Placental epithelial cell (primary cell): ENCODE measurements at places on chromosomes 4 and X. TPM values are rescaled to one million over a fixed set of nuclear protein-coding genes. Genes with fewer than 3 reads are reported as not detected.

Gene CNKSR2
- total RNA-seq = 2.3 and 7.1 TPM in 2 replicates

Gene RBM3
- total RNA-seq = 204 and 375 TPM in 2 replicates

Gene CD38
- under 0.01 TPM in 2 replicates for total RNA-seq

Gene FBXW7
- 45.1 and 57.7 TPM in 2 replicates for total RNA-seq

Gene PCSK1N
- total RNA-seq = 13.1 and 27.1 TPM in 2 replicates

Gene PAK3
- total RNA-seq = not detected in 2 replicates

Gene LRAT
- total RNA-seq = 0.39 TPM in 1 of 2 replicates, not detected in the other

Gene TLR10
- not detected in 2 replicates for total RNA-seq

Gene CXCL9
- total RNA-seq = not detected in 2 replicates

Gene CXCL5
- total RNA-seq = under 0.01 TPM in 1 of 2 replicates, not detected in the other

Gene CXorf65
- total RNA-seq = not detected in 2 replicates

Gene NDST3
- 2.0 and 2.3 TPM in 2 replicates for total RNA-seq

Gene AR
- under 0.01 TPM in 1 of 2 replicates, not detected in the other for total RNA-seq

Gene MFAP3L
- total RNA-seq = 13.7 and 159 TPM in 2 replicates

Gene GC
- not detected in 2 replicates for total RNA-seq

Gene RTL3
- not detected in 2 replicates for total RNA-seq

Gene BANK1
- total RNA-seq = 0.33 and 0.39 TPM in 2 replicates

Gene USP17L13
- total RNA-seq = not detected in 2 replicates

Gene HS6ST2
- total RNA-seq = not detected in 2 replicates

Gene TMPRSS11A
- not detected in 2 replicates for total RNA-seq

Gene PRICKLE3
- total RNA-seq = 11.4 and 14.3 TPM in 2 replicates

Gene RPL36A
- total RNA-seq = 158 and 599 TPM in 2 replicates
